ENCODE measurements at places on chromosomes 5 and 9.

GRCh38 chr9:37281541-37281940, 141.0 kb upstream of the GRHPR start:
- no peak for DNase-seq

DNA sequence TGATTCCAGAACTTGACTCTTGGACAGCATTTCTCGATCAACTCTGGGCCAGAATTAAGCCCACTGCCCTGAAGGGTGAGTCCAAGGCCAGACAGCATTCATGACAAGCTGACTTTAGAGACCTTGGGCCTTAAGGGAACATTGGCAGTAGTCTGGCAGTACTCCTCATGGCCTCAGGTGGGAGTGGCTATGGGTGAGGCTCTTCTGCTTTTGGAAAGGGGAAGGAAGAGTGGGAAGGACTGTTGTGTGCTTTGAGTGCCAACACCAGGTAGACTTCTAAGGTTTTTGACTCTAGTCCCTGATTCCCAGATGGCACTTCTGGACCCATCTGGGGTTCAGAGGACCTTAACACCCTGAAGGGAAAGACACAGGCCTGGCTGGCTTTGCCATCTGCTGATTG, 530.4 kb downstream of the ACTL7B start:
- no peak for DNase-seq

DNA sequence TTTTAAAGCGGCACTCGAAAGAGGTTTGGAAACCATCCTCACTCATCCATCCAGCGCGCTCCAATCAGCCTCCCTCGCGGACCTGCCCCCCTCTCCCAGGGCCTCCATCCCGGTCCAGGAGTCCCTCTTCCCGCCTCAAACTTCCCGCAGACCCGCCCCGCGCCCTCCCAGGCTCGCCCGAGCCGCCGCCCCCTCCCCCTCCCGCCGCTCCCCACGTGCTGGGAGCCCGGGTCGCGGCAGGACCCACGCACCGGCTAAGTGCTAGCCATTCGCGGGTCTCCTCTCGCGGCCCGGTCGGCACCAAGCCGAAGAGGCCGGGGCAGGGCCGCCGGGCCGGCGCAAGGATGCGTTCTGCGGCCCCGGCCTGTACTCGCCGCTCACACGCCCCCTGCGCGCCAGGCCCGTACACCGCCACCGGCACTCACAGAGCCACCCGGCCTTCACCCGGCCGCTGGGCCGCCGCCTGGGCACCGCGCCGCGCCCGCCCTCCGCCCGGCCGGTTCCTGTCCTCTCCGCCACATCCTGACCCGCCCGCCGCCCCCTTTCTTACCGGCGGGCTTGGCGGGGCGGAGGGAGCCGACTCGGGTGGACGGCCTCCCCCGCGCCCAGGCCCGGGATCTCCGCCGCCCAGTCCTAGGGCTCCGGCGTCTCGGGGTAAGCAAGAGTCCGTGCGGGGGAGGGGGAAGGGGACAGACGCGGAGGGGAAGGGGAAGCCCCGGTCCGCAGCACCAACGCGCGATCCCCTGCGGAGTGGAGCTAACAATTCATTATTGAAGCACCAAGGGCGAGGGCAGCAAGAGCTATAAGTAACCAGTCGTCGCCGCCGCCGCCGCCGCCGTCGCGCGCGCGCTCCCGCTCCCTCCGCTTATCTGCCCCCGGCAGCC, 576 bp downstream of the CHD1 start:
- no peak for DNase-seq

- no peak for DNase-seq
Observed at GRCh38 chr9:94623253-94623652, 16.1 kb downstream of the FBP1 start.

GRCh38 chr5:24642022-24642421, 2.8 kb downstream of the CDH10 start:
- no peak for DNase-seq

DNA sequence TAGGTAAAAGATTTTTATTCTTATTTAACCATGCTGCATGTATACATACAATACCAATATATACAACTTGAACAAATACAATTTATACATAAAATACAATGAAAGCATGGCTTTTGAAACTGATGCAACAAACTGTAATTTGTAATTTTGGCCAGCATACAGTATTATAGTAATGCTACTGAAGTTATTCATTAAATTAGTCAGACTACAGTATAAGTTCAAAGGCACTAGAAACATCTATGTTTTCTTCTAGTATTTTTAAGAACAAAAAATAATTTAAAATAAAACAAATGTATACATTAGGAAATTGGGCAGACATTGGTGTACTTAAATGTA, 18.8 kb downstream of the IL4 start:
- no peak for DNase-seq

GRCh38 chr5:142446960-142447279, 122.1 kb upstream of the SPRY4 start:
- DNase-seq: no peak

GRCh38 chr5:172440486-172440885, 13.8 kb downstream of the SH3PXD2B start:
- DNase-seq: no peak

DNA sequence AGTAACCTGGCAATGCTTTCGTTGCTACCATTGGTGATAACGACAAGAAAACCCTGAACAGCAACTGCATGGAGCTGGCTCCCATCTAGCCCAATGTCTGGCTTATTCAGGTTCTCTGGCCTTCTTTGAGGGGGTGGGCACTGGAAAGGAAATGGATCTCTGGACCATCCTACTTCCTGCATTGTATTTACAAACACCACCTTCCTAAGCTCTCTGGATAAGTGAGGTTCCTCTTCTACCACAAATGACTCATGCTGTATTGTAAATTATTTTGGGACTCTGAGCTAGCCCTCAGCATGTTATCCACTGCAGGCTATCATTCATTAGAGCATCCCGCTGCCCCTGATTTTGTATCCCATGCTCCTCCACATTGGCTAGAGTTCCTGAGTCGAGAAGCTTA, 136.9 kb upstream of the KLF9 start:
- DNase-seq: no peak

Measured in AG09309 (cell line).